ELR (cell line): ENCODE measurements at places on chromosomes 3 and 15.

DNA sequence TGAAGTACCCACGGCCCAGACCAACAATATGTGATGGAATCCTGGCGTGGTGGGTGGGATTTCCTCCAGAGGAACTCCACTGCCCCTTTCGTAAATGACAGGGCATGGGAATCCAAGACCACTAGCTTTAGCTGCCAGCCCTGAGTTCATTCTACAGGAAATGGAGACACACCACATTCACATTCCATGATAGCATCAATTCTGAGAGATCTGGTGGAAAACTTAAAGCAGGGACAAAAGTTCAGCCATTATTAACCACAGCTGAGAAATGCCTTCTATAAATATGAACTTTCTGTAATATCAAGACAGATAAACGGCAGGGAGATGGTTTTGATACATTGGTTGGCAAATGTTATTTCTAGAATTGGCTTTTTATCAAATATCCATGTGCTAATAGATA lies 98.2 kb downstream of the FBN1 start:
- peak; percentile 56 for DNase-seq

DNA sequence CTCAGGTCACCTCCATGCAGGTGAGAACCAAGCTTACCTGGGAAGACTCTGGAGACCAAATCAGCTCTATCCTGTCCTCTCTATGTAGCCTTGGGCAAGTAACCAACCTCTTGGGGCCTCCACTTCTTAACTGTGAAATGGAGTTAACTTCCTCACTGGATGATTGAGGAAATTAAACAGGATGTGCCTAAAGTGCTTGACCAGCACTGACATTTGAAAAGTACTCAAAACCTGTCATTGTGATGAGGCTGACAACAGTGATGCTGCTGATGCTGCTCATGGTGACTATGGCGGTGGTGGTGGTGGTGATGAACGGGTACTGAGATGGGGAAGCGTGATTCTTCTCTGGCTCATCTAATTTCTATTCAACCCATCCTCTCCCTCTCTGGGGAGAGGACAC lies 22.3 kb downstream of the VIPR1 start:
- DNase-seq = no peak

GRCh38 chr3:46469680-46470357 lies 5.1 kb upstream of the LTF start:
- DNase-seq = no peak

- no peak for DNase-seq
These were observed 965 bp upstream of the SLC38A3 start for GRCh38 chr3:50203809-50204803.

DNA sequence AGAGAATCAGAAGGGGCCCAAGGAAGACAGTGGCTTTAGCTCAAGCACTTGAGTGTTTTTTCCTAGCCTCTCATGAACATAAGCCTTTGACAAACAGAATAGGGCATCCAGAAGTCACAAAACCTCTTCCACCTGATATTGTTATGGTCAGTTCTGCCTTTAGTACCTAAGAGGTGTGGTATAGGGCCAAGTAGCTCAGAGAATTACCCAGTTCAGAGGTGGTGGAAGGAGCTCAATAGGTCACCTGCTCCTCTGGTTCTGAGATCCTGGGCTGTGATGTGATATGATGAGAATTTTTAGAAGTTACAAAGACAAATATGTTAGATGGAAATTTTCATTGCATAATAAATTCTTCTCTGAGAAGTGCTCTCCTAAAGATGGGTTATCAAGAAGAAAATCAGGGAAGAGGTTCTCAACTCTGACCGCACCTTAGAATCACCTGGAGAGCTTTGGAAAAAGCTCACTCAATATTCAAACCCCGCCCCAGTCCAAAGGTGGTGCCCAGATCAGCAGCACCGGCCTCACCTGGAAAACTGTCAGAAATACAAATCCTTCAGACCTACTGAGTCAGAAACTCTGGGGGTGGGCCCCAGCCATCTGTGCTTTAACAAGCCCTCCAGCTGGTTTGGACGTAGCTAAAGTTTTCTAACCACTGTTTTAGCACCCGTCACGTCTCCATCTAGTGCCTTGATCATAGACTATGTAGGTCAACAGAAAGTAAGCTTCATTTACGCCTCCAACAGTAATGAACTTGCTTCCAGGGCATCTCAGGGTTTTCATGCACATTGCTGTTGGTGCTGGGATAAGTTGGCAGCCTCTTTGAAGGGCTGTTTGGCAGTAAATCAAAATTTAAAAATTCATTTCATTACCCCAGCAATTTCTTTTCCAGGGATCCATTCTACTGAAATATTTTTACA lies 101.3 kb downstream of the MYH15 start:
- DNase-seq = no peak

- DNase-seq = no peak
These were observed 76.0 kb downstream of the ADCY5 start for GRCh38 chr3:123372686-123373473.

DNA sequence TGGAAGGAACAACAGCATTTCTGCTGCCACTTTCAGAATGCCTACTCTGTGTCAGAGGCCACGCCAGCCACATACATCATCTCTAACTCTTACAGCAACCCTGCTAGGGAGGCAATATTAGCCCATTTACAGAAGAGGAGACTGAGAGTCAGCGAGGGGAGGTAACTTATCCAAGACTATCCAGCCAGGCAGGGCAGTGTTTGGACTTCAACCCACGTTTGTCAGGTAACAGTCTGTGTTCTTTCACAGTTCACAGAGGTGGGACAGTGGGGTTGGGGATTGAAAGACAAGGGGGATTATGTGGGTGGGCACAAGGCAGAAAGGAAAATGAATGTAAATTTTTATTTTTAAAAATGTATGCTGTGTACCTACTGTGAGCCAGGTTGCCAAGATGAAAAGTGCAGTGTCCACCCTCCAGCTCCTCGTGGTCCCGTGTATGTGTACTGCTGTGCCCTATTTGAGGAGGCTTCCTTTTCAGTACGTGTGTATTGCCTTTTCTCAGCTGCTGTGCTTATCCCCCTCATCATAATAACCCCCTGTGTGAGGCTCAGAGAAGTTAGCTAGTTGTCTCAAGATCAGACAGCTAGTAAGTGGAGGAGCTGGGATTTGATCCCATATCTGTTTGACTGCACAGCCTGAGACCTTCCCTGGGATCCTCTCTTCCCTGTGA lies 16.5 kb upstream of the ATP2B2 start:
- DNase-seq = no peak

GRCh38 chr3:126180477-126181397 lies at the start of gene ALDH1L1:
Gene ALDH1L1, minus strand, starts transcription at chr3:126180586. Its CDS starts 19,607 bp downstream, at chr3:126160979.
- DNase-seq = peak; percentile 50

- DNase-seq = no peak
These were observed 54.7 kb upstream of the SLCO2A1 start for GRCh38 chr3:134084242-134084950.

- DNase-seq = no peak
These were observed 16.6 kb upstream of the TXNRD3 start for GRCh38 chr3:126671521-126671920.

DNA sequence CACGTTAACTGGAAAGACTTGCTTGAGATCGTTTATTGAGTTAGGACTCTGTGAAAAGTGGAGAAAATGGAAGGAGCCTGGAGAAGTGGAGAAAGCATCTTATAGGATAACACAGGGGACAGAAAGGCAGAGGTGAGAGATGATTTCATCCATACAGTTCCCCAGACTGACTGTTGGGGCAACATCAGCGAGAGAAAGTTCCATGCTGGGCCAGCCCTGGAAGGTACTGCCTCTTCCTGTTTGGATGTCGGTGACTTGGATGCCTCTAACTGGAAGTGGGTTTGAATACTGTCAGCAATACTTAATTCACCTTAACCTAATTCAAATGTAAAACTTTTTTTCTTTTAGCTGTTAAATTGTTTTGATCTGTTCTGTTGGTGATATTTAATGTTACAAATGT lies 32.3 kb downstream of the ATP13A5 start:
- no peak for DNase-seq

DNA sequence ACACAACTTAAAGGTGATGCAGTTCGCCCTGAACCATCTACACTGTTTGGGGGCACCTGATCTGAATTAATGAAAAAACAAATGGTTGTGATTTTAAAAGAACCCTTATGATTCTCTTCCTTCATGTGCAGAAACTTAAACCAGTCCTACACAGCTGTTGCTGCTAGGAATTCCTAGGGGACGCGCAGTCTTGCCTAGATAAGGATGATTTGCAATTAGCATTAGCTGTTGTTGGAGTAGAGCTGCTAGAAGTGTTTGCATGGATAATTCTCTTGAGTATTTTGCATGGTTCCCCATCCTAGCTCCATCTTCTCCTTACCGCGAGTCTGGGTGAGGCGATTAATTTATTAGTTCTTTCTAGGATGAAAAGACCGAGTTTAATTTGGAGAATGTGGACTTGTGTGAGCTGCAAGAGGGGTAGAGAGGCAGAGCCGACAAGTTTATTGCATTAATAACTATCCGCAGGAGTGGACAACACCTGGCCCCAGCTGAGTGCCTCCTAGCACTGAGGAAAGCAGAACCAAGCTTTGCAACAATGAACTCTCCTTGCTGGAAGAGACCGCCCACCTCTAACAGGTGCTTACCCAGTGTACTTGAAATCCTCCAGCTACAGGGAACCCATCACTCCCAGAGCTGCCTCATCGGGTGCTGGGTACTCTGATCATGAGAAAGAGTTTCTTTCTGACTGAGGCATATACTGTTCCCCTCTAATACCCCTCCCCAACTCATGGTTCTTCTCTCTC lies 75.0 kb upstream of the WNT7A start:
- no peak for DNase-seq

DNA sequence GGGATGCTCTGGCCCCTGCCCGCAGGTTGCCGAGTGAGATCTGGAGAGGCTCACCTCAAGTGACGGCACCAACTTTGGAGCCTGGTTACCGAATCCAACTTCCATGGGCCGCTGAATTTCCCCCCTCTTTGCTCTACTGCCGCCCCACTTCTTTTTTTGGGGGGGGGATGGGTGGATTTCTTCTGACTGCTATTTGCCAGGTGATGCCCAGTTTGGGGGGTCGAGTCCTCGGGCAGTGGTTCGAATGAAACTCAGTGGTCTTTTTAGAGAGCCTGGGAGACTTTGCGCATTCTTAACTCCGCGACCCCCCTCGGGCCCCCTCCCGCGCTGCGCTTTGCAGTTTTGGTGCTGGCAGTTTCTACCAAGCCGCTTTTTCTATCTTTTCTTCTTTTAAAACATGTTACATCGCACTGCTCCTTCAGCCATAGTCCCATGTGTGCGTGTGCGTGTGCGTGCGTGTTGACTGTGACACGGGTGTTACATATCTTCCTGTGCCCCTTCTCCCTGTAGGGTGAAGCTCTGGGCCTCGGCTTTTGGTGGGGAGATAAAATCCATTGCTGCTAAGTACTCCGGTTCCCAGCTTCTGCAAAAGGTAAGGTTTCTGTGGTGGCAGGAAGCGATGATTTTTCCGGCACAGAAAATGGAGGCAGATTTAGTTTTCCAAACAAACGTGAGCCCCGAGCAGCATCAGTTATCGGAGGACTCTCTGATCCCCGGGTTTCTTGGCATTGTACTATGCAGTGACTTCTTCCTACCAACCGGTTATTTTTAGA lies 837 bp downstream of the CACNA2D3 start:
- DNase-seq = no peak

DNA sequence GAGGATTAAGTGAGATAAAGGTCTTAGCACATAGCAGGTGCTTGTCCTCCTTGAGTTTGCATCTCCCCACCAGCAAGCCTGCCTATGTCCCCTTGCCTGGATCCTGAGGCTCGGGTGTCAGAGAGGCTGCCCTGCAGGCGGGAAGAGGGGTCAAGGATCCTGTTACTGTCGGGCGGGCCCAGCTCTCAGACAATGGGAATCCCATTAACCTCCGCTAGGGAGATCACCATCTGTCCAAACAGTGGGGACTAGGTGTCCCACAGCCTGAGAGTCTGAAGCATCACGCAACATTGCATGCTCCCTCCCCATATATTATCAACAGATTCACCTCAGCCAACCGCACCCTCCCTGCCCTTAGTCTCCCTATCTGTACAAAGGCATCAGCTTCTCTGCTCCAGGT lies 151.4 kb downstream of the FBLN2 start:
- no peak for DNase-seq

- DNase-seq = no peak
These were observed 226.2 kb downstream of the SLCO3A1 start for GRCh38 chr15:92079647-92080255.

DNA sequence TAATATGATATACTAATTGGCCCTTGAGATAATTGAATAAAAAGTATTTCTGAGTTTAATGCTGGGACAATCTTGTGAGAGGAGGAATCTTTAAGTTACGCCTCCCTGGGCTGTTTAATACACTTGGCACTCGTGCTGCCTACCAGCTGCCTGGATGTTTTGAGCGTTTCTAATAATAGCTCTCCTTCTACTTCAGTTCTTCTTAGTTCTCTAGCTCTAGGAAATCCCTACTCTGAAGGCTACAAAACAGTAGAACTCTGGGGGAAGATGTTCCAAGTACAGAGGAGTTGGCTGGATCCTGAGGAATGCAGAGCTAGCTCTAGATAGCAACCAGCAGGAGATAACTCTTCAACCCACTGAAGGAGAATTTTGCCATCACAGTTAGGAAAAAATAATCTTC lies 3.5 kb downstream of the NAALADL2 start:
- DNase-seq = no peak
